Nephron progenitor cell (in vitro differentiated cells): ENCODE measurements at places on chromosomes 2 and 18.
A peak's percentile ranks its signal among the peaks of the same experiment; 100 is the strongest.

GRCh38 chr2:71498261-71498701, 44.9 kb downstream of the DYSF start:
- no peak for DNase-seq

GRCh38 chr2:151475071-151475470, 65.4 kb downstream of the RIF1 start:
- no peak for DNase-seq

- no peak for DNase-seq
These were observed 408.8 kb downstream of the HRH4 start for GRCh38 chr18:24869285-24869684.

DNA sequence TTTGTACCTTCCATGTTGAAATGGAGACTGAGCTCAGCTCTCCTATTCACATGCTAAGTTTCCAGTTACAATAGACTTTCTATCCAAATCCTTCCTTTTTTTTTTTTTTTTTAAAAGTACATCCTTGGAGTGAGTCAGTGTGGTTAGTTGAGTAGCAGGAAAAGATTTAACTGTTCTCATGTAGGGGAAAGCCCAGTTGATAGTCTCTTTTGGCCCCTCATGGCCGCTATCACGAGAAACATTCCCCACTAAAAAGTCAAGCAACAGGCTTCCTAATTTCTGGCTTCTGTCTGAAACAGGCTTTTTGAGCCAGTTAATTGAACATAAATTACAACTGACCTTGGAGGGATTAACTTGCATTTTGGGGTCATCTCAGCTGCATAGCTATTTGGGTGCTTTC, 161.3 kb downstream of the MEIS1 start:
- DNase-seq: no peak

- no peak for DNase-seq
These were observed 215.9 kb downstream of the TMEM247 start for GRCh38 chr2:46695283-46695682.

- no peak for DNase-seq
These were observed 230.6 kb upstream of the ID2 start for GRCh38 chr2:8451273-8451672.

GRCh38 chr18:501406-501714, 859 bp upstream of the COLEC12 start:
- DNase-seq: peak; percentile 26

DNA sequence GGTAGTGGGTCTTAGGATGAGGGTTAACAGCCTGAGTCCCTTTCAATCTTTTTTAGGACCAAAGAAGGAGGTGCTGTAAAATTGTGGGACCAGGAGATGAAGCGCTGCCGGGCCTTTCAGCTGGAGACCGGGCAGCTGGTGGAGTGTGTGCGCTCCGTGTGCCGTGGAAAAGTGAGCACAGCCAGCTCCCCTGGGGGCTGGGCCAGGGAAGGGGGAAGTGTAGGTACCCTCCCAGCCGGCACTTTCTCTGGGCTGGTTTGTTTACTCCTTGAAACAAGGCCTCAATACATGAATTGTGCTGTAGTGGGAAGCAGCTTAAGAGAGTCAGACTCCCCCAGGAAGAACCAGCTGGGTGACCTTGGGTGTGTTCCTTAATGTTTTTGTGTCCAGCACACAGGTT, 90.1 kb downstream of the RTN4 start:
- no peak for DNase-seq

- no peak for DNase-seq
These were observed 23.2 kb downstream of the PLCL1 start for GRCh38 chr2:197827618-197828017.

GRCh38 chr2:2933426-2933825, 444.2 kb downstream of the EIPR1 start:
- peak; percentile 81 for DNase-seq

DNA sequence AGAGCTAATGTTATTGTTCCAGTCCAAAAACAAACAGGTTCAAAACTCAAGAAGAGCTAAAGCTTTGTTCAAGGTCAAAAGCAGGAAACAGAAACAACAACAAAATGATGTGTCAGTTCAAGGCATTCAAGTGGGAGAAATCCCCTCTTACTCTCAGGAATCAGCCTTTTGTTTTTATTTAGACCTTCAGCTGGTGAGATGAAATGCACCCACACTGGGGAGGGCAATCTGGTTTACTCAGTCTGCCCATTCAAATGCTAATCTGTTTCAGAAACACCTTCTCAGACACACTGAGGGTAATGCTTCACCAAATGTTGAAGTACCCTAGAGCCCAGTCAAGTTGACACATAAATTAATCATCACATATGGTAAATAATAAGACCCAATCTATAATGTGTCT, 150.6 kb downstream of the TMX3 start:
- DNase-seq: no peak

DNA sequence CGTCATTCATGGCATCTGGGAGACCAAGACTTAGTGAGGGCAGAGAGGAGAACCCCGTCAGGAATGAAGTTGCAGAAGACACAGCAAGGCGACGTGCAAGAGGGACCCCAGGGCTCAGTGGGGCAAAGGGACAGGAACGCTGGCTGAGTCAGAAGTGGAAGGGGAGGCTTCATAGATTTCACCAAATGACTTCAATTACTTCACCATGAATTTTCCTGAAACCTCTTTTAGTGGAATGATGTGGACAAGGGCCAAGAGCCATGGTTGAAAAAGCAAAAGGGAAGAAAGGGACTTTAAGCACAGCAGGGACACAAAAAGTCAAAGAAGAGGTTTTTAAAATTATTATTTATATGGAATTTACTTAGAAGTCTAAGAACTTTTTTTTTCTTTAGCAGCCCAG, 141.6 kb upstream of the PID1 start:
- no peak for DNase-seq

DNA sequence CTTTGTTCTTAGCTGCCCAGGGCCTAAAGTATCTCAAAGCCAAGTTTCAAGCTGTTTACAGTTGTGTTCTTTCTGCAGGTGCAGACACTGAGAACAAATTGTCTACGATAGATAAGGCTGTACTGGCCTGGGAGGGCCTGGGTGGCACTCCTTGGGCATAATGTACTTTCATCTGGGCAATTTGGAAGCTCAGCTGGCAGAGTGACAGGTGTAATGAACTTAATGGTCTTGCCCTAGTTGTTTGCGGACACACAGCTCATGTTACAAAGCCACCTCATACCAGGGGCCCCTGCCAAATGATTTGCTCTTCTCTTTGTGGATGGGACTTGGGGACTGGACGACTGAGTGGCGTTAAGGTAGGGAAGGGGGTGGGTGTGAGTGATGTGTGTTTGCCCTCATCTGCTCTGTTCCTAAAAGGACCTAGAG, 4.3 kb downstream of the LDLRAD4 start:
- no peak for DNase-seq

GRCh38 chr2:11330457-11331142, 13.8 kb downstream of the ROCK2 start:
- no peak for DNase-seq

- no peak for DNase-seq
These were observed 94.3 kb downstream of the MREG start for GRCh38 chr2:215918901-215919599.

GRCh38 chr2:28617502-28618184, 121.8 kb downstream of the PLB1 start:
- DNase-seq: no peak

DNA sequence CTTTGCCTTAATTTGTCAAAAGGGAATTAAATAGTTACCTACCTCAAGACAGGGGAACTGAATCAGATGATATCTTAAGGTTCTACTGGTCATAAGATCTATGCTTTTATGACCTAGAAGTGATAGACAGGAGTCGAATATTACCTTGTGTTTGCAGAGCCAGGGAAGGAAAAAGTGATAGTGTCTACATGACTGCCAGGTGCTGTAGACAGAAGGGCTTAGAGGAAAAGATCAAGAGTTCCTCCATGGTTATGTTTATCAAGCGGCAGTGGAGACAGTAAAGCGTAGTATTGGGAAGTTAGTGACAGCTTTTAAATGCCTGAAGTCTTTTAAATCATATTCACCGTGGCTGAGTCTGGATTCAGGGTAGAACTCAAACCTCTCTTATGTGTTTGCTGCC, 11.9 kb downstream of the CRIM1 start:
- DNase-seq: no peak

- no peak for DNase-seq
These were observed 1406.6 kb upstream of the ACVR2A start for GRCh38 chr2:146438246-146438645.

- DNase-seq: no peak
These were observed 1249.0 kb upstream of the FAM98A start for GRCh38 chr2:34848132-34848531.

DNA sequence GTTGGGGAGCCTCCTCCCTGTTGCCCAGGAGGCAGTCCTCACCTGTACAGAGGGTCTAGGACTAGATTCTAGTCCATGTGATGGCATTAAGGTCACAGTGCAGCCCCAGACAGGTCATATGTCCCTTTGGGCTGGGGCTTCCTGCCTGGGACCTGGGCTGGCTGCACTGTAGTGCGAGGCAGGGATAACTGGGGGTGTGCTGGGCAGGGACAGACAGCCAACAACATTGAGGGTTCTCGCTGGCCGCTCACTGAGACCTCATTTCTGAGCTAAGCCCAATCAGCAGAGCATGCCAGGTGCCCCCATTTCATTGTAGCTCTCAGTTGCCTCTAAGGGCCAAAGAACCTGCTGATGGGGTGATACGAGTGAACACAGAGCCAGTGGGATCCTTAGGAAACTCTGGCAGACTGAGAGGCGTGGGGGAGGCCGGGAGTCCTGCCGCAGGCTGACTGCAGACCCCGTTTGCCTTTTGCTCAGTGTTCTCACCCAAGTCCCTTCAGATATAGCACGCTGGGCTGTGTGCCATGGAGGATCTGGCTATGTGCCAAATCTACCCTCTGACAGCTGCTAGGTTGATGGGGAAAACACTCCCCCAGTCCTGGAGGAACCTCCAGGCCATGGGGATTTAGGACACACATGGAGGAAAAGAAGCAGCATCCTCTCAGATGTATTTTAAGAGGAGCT, 51.9 kb downstream of the DYSF start:
- DNase-seq: no peak

DNA sequence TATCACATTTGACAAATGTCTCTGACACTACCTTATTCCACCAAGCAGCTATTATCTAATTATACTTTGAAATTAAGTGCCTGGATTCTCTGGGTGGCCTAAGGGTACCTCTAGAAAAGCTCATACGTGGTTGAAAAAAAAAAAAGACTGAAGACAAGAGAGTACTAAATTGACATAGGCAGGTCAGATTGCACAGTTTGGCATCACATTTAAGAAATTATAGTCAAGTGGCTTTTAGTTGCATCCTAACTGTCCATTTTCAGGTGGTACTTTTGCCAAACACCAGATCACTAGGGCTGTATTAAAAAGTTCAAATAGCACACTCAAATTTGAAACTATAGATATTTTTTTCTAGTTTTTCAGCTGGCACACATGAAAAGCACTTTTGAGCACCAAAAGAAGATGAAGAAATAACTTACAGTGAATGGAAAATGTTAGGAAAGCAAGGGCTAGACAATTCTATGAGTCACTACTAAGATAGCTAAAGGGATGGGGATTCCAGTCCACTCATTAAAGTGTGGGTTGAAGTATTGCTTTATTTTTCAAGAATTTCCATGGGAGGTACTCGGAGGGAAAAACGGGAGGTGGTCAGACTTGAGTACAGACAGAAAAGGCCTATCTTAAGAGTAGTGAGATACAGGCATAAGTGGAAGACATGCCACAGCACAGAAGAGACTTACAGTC, 106.5 kb upstream of the COL5A2 start:
- no peak for DNase-seq

DNA sequence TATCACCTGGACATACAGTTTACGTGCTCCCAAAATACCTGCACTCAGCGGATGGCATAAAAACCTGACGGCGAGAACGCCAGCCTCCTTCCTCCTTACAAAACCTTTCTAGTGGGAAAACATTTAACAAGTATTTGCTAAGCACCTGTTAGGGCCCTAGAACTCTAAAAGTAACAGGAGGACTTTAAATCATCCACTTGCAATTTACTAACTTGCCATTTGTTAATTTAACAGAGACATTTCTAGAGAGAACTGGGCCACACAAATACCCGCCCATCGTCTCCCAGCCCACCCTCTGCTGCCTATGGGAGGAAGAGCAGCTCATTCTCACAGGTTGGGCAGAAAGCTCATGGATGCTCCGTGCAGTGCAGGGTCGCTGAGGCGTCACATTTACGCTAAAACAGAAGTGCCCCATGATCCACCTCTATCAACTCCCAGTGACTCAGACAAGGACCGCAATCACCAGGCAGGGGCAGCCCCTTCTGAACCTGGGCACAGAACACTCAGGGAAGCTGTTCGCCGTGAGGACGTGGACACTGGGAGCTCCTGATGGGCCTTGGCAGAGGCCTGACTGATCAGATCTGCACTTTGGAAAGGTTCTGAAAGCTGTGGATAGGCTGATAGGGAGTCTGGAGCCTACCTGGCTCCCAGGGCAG, 106.9 kb downstream of the HDAC4 start:
- DNase-seq: no peak

DNA sequence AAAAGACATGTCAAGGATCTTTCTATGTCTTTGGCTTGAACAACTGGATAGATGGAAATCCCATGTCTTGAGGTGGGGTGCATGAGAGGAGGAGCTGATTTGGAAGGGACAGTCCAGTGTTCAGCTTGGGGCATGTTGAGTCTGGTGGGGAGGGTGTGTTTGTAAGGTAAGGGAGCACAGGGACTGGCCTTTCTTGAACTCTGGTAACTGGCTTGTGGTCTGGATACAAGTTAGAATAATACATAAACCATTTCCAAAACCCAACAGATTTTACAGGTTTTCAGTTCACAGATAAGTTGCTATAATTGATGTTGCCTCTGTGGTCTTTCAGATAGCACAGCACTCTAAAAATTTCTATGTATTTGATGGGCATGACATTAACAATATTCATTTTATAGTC, 24.2 kb downstream of the RHBDD1 start:
- no peak for DNase-seq

DNA sequence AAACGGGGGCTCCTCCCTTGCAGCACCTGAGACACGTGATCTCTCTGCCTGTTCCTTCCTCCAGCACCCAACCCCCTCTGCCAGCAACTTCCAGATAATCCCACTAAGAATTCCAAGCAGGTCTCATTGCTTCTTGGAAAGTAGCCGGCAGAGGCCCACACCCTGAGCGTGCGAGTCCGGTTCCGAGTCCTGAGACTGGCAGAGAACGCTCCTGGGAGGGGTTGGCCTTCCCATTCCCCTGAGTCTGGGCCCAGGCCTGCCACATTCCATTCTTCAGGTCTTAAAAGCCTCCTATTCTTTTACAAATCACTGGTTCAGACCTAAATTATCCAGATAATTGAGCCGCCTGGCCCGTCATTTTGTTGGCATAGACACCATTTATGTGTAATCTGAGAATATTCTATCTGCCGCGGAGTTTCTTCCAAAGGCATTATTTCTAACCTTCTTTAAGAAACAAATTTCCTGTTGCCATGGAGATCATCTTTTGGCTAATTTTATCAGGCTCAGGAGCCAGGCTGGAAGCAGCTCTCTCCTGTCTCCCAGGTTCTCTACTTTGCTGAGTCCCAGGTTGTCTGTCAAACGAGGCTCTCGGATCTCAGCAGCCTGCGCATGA, 165.4 kb downstream of the MYCN start:
- DNase-seq: peak; percentile 31

GRCh38 chr2:75033516-75033915, 75.1 kb downstream of the POLE4 start:
- no peak for DNase-seq
